ENCODE measurements at places on chromosomes 11 and 22.

DNA sequence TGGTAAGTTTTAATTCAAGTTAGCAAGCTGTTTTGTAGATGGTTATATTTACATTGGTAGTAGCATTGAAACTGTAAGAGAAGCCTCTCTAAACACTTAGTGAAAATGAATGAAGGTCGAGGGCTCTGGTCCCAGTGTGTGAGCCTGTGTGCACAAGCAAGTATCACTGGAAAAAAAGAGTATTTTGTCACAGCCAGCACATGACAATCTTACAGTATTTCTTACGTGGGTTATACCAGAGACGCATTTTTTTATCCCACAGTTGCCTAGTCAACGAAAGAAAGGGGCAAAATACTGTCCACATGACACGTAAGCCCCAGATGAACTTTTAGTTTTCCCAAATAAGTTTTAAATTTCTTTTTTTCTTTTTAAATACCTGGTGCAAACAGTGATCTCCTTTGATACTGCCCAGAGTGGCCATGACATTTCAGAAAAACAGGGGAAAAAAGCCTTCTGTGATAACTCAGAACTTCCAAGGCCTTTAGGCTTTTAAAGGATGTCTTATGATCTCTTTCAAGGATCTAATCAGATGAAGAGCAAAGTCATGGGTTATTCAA, 23.5 kb downstream of the RAB38 start:
- no peak for DNase-seq

DNA sequence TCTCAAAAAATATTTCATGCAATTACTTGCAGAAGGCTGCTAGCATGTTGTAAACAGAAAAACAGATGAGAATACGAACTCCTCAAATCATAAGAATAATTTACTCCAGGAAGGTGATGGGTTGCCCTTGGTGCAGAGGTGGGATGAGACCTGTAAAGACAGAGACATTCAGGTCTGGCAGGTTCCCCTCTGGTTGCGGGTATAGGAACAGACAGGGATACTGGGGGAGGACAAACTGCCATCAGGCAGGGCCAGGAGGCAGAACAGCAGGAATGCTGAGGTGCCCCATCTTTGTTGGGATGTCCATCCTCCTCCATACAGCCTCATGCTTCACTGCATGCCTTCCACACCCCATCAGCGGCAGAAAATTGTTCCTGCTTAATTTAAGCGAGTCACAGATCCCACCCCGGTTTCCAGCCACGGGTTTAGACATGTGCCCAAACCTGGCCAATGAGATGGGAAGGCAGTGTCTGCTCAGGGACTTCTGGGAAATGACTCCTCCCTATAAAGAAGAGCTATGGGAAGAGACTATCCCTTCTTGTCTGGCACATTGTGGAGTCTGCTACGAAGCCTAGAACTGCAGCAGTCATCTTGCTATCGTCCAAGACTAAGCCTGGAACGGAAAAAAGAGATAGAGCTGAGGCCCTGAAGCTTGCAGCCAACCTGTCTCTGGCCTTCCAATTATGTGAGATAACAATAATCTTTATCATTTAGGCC, 23.1 kb upstream of the IRAG1 start:
- DNase-seq = no peak

DNA sequence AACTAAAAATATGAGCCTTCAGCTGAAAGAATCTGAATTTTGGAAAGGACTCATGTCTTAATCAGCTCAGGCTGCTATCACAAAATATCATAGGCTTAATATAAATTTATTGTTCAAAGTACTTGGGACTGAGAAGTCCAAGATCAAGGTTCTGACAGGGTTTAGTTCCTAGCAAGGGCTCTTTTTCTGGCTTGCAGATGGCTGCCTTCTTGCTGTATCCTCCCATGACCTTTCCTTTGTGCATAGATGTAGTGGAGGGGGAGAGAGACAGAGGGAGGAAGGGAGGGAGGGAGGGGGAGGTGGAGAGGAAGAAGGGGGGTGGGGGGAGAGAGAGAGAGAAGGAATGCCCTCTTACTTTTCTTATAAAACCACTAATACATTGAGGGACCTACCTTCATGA, 306.8 kb upstream of the DDI1 start:
- DNase-seq = no peak

- DNase-seq = no peak
Observed at GRCh38 chr11:96293598-96294021, 49.4 kb downstream of the MAML2 start.

DNA sequence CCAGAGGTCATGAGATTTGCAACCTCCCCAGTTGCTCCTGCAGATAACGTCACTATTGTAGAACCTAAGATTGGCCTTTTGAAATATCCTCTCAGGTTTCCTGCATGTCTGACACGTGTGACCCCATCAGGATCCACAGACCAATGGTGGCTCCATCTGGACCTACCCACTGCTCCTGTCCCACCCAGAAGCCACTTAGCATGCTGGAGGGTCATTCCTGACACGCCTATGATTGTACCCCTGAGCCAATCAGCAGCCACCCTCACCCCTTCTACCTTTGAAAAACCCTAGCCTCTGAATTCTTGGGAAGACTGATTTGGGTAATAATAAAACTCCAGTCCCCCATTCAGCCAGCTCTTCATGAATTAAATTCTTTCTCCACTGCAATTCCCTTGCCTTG, 20.1 kb upstream of the NARS2 start:
- no peak for DNase-seq

DNA sequence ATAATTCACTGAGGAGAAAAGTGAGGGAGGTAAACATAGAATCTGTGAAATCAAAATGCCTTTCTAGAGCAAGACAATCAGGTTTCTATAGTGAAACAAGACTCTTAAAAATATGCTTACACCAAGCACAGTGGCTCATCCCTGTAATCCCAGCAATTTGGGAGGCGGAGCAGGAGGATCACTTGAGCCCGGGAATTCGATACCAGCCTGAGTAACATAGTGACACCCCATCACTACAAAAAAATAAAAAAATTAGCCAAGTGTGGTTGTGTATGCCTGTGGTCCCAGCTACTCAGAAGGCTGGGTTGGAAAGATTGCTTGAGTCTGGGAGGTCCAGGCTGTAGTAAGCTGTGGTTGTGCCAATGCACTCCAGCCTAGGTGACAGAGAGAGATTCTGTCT, 43.2 kb upstream of the ME3 start:
- no peak for DNase-seq

- no peak for DNase-seq
Observed at GRCh38 chr22:44879301-44879680, 126.9 kb downstream of the ARHGAP8 start.

Measured in heart right ventricle (tissue), 16 donors.